ENCODE measurements at places on chromosomes 1 and 21.

- DNase-seq, result no peak
Observed at GRCh38 chr1:159015440-159015909, 5.8 kb downstream of the IFI16 start.

- DNase-seq, result peak; percentile 80
Observed at GRCh38 chr1:201042779-201043461, 19.4 kb upstream of the KIF21B start.

DNA sequence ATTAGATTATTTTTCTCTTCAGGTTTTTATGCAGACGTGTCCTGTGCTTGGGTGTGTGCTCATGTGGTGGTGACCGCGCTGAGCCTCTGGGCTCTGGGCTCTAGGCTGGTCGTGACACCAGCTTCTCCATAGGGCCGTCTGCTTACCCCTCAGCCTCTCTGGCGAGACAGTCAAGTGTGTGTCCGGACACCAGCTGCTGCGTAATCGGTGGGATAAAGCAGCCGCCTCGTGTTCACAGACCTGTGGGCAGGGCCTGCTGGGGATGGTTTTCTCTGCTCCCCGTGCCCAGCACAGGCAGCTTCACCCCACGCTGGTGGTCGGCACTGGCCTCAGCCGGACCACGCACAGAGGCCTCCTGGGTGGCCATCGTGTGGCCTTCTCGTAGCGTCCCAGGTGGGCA is 33.6 kb upstream of the DIP2A start:
- no peak for DNase-seq

DNA sequence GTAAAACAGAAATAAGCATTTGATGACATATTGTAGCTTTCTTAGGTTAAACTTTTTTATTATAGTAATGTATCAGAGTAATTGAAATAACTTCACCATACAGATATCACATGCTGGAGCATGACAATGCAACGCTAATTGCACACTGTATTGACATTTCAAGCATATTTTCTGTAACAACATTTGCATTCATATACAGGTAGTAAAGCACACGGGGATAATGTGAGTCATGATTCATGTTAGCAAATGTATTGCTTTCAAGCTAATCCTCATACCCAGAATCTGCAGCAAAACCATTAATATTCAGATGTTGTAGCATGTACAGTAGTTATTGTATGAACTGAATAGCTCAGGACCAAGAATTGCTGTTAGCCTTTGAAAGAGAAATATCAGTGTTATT is 133.9 kb downstream of the TTLL7 start:
- no peak for DNase-seq

DNA sequence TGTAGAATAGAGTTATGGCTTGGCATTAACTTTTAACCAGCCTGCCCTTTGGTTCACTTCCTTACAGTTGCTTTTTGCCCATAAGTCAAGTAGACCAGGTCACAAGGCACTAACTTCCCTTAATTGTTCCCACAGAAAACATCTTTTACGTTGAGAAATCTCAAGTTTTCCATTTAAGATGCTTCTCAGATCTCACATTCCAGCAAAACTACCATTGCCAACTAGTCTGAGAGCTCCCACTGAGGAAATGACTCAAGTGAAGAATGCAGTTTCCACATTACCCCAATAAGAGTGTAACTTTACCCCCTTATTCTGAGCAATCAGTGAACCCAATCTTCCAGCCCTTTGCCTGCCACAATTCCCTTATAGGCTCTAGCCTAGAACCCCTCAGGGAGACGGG is 502.2 kb upstream of the OLFM3 start:
- DNase-seq, result no peak

- no peak for DNase-seq
Observed at GRCh38 chr1:151510614-151510956, 602 bp upstream of the CGN start.

GRCh38 chr1:245154429-245155271 is at the start of gene KIF26B:
KIF26B (plus strand) TSS chr1:245154985; CDS start chr1:245155425, 440 bp downstream.
- no peak for DNase-seq

DNA sequence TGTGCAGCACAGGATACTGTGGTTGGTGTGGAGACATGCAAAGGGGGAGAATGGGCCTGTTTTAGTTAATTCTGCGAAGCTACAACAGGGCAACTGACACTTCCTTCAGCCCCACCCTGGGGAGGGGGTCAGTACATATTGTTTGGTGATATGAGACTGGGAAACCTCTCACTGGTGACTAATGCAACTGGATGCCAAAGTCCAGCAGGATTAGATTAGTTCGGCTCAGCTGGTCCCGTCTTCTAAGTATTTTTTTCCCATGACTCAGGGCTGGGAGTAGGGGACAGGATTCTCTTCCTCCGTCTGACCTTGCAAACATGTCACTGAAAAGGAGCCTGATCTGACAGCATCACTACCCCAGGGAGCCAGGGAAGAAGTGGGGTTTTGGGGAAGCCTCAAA is 43.0 kb downstream of the PLXNA2 start:
- no peak for DNase-seq

GRCh38 chr1:12666141-12666735 is 22.4 kb downstream of the AADACL4 start:
- no peak for DNase-seq

- no peak for DNase-seq
Observed at GRCh38 chr1:62025892-62026291, 168.8 kb upstream of the L1TD1 start.

DNA sequence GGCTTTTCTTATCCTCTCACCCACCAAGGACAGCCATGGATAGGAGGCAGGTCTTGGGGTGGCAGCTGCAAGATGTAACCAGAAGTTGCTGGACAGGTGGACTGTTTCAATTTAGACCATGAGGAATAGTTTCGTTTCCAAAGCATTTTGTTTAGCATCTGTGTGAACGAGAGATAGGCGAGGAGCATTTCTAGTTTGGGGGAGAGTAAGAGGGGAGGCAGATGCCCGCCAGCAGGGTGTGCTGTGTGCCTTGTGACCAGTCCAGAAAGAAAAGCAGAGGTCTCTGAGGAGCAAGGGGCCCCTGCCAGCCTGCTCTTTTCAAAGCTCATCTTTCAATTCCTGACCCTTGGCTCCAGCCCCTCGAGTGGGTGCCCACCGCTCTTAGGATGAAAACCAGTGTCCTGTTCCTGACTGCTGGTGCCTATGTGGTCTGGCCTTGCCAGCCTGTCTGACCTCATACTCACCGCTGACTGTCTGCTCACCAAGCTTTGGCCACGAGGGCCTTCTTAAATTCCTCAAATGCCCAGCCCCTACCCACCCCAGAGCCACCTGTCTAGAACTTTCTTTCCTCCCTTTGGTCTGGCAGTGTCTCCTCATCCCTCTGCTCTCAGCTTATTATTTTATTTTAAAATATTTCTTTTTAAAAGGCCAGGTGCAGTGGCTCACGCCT is 8.5 kb downstream of the SERINC2 start:
- no peak for DNase-seq

- no peak for DNase-seq
Observed at GRCh38 chr1:151585622-151586021, 26.2 kb upstream of the SNX27 start.

DNA sequence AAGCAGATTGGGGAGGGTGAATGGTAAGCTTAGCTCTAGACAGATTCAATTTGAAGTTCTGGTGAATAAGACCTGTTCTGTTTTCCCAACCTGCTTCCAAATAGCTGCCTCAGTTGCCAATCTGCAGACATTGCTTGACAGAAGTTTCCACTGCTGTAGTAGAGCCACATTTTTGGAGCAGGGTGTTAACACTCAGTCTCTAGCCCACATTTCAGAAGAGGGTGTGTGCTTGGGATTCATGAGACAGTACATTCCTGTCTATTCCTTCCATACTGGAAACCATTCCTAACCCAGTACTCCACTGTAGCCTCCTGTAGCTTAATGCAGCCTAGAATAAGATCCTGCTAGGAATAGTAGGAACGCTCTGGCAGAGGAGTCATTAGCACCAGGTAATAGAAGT is 450.5 kb downstream of the NUF2 start:
- DNase-seq, result no peak

- no peak for DNase-seq
Observed at GRCh38 chr1:55061000-55061705, 21.8 kb downstream of the PCSK9 start.

DNA sequence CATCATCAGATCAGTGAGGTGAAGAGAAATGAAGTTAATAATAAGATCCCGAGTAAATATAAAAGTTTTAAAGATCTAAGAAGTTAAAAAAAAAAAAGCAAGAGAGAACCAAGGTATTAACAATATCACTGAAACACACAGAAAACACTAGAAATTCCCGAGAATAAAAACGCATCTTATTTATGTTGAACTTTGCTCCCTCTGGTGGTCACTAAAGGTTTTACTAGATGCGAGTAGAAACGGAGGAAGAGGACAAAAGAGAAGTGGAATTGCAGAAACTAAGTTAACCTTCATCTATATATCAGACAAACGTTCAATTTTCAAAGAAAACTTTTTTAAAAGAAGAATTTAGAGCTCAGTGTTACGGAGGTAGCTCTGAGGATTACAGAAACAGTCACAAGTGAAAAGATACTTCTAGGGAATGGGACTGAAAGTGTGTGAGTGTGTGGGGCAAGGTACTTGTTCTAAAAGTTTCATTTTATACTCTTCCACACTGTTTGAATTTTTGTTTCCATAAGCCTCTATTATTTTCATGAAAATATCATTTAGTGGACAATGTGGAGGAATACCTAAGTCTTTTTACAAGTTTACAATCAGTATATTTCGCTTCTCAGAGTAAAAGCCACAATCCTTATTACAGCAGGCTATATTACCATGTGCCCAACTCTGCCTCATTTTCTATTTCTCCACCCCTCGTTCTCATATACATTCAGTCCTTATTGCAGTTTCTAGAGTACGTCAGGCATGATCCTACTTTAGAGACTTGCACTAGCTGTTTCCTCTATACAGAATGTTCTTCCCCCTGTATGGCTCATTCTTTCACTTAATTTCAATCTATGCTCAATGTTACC is 19.7 kb downstream of the ACBD6 start:
- no peak for DNase-seq

DNA sequence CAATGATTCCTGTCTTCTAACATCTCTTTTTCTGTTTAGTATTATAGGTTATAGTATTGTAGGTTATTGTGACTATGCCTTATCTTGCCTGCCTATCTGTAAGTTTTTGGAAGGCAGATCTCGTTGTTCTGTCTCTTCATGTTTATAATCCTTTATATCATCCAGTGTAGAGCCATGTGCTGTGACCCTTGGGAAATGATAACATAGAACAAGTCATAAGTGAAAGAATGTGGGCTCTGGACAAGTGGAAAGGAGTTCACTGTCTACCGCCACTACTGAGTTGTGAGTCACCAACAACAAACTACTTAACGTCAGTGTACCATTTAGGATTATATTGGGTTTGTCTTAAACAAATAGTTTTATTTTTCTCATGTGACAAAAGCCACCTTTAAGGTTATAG is 139.3 kb downstream of the LYPLAL1 start:
- DNase-seq, result no peak

DNA sequence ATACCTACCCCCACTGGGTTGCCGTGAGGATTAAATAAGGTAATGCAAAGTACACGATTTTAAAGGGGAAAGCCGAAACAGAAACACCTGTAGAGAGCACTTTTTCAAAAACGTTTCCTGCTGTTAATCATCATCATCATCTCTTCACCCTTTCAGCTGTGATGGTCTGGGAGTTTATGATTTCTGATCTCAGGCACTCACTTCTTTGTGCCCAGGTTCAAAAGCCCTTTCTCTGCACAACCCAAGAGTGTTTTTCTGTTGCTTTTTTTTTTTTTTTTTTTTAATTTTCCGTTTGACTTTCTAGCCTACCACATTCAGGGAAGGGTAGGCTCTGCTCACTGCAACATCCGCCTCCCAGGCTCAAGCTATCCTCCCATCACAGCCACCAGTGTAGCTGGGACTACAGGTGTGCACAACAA is 936 bp upstream of the UBXN11 start:
- DNase-seq, result no peak

DNA sequence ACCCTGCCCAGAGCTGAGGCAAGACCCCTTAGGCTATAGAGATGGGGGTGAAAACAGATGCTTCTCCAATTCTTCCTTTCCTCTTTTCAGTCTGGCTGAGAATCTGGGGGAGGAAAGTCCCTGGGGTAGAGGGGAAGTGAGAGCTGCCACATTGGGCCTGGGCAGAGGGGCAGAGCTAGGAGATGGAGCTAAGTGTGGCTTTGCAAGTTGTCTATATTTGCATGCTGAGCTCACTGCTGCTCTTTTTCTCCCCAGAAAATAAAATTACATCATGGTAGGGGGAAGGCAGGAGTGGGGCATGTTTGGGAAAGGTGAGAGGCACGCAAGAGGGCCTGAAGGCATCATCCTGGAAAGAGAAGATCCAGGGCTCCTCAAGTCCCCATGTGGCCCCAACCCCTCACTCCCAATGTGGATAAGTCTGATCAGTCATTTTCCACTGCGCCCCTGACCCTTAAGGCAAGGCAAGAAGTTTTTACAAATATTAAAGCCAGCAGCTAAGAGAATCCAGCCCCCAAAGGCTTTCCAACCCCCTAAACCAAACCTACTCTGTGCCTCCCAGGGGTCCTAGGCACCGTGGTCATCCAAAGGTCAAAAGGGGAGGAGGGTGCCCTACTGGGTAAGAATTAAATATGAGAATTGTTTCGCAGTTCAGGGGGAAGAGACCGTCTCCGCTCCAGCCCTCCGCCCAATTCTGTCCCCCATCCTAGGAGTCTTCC is 500 bp upstream of the PEA15 start:
- no peak for DNase-seq

- no peak for DNase-seq
Observed at GRCh38 chr1:179820226-179820970, 57.2 kb downstream of the TOR1AIP2 start.

DNA sequence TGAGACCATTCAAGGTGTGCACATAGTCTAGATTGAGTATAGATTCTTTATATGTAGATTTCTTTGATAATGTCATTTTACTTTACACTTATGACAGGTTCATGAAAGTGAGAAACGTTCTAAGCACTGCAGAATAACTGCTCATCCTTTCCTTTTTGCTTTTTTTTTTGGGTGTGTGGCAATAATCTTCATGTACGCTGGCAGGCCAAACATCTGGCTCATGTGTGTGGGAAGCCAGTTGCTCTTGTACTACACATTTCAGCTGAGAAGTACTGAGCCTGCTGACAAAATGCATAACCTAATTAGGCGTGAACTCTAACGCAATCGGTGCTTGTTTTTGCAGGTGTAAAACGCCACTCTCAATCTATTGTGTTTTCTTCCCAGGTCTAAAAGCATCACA is 350.8 kb upstream of the KAZN start:
- no peak for DNase-seq

- no peak for DNase-seq
Observed at GRCh38 chr1:210695026-210695425, 366.3 kb downstream of the HHAT start.

GRCh38 chr1:153293851-153294250 is 18.9 kb downstream of the PGLYRP3 start:
- no peak for DNase-seq
